ENCODE measurements at places on chromosomes 2 and 18.

DNA sequence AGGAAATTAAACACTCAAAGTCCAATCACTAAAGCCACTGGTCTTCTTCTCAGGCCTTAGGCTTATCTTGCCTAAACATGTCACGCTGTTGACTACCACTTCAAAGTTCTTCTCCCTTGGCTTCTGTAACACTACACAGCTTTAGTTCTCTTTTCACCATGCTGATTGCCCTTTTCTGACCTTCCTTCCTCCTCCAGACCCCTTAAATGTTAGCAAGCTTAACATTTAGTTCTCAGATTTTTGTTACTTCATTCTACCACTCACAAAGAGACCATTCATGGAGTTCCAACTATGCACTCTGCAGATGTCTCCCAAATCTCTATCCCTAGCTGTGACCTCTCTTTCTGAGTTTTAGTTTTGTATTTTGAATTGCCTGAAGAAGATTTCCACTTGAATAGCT lies 64.4 kb downstream of the TTC21B start:
- no peak for DNase-seq

- no peak for DNase-seq
These were observed 124.8 kb downstream of the EPHA4 start for GRCh38 chr2:221447310-221447709.

DNA sequence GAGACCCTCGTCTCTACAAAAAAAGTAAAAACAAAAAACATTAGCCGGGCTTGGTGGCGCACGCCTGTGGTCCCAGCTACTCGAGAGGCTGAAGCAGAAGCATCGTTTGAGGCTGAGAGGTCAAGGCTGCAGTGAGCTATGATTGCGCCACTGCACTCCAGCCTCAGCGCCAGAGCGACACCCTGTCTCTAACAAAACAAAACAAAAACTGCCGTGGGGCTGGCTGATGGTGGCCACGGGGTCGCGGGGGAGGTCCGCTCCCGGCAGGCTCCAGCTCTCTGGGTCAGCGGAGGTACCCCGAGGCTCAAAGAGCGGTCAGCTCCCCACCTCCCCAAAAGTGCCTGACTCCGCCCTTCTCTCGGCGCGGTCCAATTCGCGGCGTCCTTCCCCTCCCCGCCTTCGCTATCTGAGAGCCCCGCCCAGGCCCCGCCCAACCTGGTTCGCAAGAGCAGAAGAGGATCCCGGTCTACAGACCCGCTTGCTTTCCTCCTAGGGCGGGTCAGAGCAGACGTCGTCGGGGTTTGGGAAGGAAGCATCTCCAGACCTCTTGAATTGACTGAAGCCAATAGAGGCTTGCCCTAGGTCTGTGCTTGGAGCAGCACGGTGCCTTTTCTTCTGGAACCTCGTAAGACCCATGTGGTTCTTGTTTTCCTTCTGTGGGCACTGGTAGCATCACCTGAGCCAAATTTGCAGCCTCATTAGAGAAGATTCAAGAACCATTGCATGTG lies 7.8 kb downstream of the RAX start:
- DNase-seq = peak; percentile 69

DNA sequence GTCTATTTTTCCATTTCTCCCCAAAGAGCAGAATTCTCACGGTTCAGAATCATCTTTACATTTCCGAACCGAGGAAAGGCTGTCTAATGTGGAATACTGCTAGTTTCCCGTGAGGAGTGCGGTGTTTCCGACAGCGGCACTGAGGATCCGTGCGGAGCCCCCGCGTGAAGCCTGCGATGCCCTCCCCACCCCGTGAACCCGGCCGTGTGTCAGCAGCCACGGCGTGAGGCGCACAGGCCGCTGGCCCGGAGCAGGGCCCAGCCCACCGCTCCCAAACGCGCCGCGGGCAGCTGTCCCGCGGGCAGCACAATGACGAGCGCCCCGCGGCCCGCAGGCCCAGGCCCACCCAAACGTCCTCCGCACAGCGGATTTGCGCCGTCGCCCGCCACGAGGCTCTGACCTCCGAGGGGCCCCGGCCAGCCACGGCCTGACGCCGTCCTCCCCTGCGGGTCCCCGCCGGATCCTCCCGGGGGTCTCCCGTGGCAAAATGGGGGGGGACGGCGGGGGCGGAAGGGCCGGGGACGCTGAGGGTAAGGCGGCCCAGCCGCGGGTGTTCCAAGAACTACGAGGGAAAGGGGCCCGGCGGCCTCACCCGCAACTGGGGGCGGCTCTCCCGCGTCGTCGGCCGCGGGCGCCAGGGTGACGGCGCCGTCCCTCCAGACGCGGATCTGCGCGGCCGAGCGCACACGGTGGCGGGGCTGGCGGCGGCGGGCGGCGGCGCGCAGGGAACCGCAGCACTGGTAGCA lies 796 bp downstream of the SPIRE1 start:
- DNase-seq = peak; percentile 37

DNA sequence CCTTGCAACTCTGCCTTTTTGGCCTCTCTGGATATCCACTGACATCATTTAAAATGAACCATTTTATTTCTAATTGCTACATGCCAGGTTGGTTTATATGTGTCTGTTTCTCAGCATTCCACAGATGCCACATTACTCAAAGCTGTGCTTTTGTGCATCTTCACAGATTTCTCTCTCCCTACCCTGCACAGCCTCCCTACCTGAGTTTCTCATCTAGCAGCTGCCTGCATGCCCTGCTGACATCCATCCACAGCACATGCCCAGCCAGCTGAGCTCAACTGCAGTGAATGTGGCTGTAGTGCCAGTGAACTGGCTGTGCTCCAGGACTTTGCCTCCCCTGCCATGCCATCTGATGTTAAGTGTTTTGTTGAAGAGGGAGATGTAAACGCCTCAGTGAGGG lies 44.5 kb downstream of the PKP4 start:
- DNase-seq = no peak

GRCh38 chr2:203603456-203604389 lies 68.6 kb upstream of the RAPH1 start:
- DNase-seq = no peak

DNA sequence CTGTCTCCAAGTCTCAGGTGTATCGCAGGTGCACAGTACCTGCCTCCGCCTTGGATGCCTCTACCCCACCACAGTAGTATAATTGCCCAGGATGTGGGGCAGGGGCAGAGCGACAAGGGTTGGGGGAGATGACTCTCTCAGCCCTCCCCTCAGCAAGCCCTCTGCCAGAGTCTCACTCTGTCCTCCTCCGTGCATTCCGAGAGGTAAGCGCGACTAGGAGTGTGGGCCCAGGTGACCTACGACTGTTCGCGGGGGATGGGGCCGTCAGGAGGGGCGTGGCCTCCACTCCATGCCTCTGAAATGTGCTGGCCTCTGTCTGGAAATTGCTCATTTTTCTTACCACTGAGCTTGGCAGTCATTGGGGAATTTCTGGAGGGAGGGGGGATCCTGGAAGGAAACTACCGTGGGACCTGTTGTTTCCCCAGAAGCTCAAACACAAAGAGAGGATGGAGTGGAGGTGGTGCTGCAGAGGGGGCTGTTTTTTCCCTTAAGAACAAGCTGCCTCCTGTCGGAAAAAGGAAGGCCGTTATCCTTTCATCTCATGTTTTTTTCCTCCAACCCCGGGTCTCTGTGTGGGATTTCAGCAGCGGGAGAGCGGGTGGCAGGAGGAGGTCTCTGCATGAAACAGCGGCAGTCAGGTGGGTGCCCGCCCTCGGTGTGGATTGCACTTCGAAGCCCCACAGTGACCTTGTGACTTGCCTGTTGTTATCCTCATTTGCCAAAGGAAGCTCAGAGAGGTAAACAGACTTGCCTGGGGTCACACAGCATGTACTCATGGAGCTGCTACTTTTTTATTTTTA lies 13.0 kb upstream of the RALB start:
- peak; percentile 56 for DNase-seq

GRCh38 chr18:67613731-67614130 lies 97.2 kb upstream of the DSEL start:
- DNase-seq = no peak

GRCh38 chr2:824954-825353 lies 125.7 kb upstream of the SNTG2 start:
- DNase-seq = no peak

DNA sequence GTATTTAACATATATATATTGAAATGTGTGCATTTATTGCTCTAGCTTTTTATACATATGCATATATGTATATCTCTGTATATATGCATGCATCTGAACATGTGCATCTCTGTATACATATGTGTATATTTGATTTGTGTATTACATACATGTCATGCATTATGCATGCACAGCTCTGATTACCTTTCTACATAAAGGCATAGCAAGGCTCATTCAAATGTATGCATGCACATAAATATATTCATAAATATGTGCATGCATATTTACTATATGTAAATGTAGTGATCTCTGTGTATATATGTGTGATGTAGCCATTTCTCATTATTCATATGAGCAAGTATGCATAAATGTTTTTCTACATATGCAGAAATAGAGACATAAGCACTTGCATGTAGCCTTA lies 64.6 kb downstream of the TRIB2 start:
- DNase-seq = no peak

GRCh38 chr2:233062946-233063268 lies 2.8 kb downstream of the INPP5D start:
- DNase-seq = no peak

DNA sequence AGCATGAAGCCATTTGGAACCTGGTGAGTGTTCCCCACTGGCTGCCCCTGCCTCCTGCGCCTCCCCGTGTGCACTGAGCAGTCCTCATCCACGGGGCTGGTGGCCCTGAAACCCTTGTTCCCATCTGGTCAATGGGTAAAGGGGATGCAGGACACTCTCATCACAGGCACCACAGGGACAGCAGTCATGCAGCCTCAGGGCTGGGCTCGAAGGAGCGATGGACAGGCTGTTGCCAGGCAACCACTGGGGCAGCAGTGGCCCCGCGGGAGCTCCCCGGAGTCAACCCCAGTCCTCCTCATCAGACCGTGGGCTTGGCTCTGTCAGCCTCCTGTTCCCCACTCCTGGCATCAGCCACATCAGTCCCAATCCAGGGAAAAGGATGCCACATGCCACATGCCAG lies 509.5 kb downstream of the EIPR1 start:
- no peak for DNase-seq

- DNase-seq = no peak
These were observed 51.2 kb downstream of the CYRIA start for GRCh38 chr2:16614314-16614860.

DNA sequence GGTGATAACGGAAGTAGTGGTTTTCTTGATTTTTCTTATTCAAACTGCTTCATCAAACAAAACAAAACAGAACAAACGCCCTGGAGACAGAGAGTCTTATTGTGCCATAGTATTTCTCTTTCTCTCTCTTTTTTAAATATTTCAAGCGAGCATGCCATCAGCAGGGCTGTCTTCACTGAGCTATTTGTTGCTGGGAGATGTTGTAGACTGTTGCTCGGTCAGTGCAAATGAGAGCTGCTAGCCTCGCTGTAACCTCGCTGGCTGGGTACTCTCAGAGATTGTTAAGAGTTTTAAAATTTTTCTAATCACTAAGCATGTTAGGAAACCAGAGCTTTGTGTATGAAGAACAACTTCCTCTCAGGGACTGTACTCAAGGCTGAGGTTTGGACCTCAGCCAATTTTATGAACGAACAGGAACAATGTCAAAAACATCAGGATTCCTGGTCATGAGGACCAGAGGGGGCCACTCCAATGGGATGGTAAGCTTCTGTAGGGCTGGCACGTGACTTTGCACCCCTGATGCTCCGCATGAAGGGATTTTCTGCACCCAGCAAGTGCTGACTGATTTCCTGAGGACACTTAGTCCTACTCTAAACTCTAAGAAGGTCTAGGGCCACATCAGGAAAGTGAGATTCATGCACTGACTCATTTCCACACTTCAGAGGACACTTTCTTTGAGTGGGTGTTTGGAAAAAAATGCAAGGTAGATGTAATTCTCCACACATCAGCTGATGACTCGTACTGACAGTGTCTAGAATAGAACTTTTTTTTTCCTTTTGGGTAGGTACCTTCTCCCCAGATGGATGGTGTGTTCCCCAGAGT lies 59.8 kb upstream of the IL1R1 start:
- DNase-seq = peak; percentile 80

DNA sequence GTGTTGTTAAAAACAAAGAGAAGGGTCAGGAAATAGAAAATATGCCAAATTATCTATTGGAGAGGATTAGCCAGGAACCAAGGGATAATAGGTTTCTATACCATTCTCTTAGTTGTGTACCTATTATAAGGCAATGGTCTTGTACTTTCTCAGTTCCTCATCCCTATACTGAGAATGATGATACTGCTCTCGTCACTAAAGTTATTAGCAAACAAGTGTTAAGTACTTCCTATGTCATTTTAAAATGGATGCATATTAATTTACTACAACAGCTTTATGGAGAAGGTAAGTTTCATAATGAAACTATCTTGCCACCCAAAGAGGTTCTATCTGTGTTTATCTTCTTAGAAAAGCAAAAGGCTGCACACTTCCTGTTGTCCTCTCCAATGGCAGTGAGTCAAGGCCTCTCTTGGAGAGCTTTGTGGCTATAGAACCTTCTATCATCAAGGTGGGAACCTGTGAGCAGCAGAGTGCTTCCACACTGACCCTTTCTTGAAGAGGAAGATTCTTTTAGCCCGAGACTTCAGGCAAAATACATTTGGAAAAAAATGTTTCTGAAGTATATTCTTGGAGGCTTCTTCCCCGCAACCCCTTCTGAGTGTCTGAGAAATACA lies 460.7 kb upstream of the FANCL start:
- DNase-seq = no peak

DNA sequence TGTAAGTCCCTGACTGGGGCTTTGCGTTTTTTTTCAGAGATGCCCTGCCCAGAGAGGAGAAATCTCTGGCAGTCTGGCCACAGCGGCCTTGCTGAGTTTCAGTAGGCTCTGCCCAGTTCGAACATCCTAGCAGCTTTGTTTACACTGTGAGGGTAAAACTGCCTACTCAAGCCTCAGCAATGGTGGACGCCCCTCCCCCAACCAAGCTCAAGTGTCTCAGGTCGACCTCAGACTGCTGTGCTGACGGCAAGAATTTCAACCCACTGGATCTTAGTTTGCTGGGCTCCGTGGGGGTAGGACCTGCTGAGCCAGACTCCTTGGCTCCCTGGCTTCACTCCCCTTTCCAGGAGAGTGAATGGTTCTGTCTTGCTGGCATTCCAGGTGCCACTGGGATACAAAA lies 31.7 kb downstream of the L3MBTL4 start:
- no peak for DNase-seq

DNA sequence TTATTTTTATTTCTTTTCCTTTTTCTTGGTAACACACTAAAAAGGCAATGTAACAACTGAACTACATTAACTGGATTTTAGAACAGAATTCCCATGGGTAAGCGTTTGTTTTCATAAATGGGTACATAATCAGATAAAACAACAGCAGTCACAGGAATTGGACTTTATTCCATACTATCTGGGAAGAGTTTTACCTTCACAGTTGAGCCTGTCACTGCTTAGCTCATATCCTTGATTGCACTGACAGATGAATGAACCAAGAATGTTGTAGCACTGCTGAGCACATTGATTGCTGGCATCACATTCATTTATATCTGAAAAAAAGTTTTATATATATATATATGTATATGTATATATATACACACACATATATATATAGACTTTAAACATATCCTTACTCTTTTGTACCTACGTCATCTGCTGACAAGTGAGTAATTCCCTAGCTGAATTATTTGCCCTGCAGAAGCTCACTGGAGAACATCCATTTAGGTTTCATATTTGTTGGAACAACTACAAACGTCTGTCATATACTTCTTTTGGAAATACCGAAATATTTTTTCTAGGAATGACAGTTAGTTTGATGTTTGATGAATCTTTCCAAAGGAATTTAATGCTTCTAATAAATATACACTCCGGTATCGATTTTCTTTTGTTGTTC lies 47.0 kb downstream of the EFEMP1 start:
- no peak for DNase-seq

- DNase-seq = no peak
These were observed 28.9 kb downstream of the CELF4 start for GRCh38 chr18:37536656-37537055.

GRCh38 chr2:239098288-239098970 lies 250.5 kb downstream of the TWIST2 start:
- DNase-seq = no peak

- no peak for DNase-seq
These were observed 2.9 kb upstream of the SFXN5 start for GRCh38 chr2:73074110-73075069.

Measured in activated CD4-positive, alpha-beta memory T cell treated with anti-CD3 and anti-CD28 coated beads for 36 hours (primary cell).